NCI-H1436 (cell line): ENCODE measurements at places on chromosomes 4 and X.

- no peak for DNase-seq
Observed at GRCh38 chr4:142406499-142406835, 439.6 kb downstream of the INPP4B start.

- DNase-seq: no peak
Observed at GRCh38 chr4:17665346-17665745, 50.9 kb downstream of the MED28 start.

DNA sequence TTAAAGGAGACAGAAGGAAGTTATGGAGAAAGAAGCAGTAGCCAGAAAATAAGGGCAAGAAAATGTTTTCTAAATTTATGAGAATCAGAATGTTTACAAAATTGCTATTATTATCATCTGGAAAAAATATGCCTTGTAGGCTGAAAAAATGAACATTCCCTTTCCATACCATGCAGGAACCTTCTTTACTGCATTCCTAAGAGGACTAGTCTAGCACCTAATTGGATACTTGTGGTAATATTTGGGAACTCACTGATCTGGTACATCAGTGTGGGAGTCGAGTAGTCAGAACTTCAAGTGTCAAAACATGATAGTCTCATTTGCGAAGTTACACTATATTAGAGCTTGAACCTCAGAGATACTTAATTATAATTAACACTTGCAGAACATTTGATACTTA lies 51.9 kb downstream of the TET2 start:
- no peak for DNase-seq

- DNase-seq: no peak
Observed at GRCh38 chrX:43589735-43590134, 66.4 kb upstream of the MAOA start.

GRCh38 chrX:26203561-26203960 lies 11.3 kb downstream of the MAGEB6 start:
- no peak for DNase-seq

DNA sequence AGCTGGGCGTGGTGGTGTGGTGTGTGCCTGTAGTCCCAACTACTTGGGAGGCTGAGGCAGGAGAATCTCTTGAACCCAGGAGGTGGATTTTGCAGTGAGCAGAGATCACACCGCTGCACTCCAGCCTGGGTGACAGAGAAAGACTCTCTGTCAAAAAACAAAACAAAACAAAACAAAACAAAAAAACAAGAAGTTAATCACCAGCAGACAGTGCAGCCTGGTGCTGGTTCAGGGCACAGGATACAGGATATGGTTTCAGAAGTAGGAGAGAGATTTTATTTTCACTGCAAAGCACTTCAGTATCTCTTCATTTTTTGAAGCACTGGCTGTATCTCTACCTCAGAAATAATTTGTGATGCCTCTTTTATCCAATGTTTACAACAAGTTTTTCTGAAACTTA lies 1222.9 kb upstream of the PRKX start:
- no peak for DNase-seq

DNA sequence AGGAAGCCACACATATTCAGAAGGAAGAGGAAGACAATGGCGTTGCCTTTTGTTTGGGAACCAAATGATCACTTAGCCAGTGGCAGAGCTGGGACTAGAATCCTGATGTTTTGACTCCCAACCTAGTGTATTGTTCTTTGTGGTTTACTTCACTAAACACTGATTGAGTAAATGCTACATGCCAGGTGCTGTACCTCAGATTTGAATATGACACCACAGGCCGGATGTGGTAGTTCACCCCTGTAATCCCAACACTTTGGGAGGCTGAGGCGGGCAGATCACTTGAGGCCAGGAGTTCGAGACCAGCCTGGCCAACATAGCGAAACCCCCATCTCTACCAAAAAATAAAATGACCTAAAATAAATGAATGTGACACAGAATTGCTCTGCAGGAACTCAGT lies 8.4 kb downstream of the NDUFA1 start:
- no peak for DNase-seq

DNA sequence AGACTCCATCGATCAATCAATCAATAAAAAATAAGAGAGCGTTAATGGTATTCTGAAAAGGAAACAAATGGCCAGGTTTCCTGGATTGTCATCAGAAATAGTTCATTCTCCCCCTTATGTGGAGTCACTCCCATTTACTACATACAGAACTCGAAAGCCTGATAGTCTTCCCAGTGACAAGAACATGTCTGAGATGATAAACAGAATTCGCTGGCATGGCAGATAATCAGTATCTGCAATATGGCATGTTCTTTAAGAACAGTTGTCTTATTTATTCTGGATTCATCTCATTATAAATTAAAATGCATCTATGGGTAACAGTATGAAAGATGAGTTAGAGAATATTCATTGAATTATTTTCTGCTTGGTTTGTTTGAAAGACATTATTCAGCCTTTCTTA lies 61.4 kb downstream of the LRP2BP start:
- DNase-seq: no peak

DNA sequence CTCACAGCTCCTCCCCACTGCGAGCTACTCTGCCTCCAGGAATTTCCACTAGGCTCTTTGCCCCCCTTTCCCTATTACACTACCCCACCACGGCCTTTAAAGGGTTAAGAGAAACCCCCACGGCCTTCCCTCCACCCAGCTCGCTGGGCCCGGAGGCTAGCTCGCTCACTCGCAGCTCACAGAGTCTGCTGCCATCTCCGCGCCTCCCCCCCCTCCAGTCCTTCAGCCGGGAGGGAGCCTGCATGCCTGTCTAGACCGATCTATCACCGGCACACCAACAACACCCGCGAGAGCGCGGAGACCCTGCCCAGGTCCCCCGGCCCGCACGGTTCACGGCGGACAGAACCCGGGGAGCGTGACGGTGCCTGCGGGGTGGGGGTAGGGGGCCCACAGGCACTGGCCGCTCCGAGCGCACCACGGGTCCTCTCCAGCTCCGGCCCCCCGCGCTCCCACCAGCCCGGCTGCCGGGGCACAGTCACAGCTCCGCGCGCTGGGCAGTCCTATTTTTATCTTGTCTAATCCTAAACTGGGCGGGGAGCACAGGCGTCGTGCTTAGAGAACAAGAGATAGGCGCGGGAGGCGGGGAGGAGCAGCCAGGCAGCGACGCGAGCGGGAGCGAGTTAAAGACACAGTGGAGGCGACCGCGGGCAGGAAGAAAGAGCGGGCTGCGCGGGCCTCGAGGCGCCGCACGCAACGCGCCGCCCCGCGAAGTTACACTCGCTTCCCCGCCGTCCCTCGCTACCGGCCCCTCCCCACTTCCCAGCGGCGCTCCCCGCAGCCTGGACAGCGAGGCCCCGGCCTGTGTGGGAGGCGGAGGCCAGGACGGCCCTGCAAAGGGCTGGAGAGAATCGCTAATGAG lies 3.5 kb downstream of the BCOR start:
- DNase-seq: no peak

DNA sequence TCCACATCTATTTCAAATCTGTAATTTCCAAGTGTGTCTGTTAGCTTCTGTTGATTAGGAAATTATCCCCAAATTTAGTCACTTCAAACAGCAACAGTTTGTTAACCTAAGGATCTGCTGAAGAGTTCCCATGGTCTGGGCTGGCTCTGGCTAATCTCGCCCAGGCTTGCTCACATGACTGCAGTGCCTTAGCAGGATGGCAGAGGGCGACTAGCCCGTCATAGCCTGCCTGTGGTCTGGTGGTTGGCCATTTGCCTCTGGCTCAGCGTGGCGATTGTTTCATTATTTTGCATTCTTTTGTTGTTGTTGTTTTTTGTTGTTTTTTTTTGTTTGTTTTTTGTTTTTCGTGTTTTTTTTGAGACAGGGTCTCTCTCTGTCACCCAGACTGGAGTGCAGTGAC lies 264.0 kb downstream of the TRIML1 start:
- DNase-seq: no peak

GRCh38 chr4:5118994-5119835 lies 67.9 kb downstream of the STK32B start:
- no peak for DNase-seq

DNA sequence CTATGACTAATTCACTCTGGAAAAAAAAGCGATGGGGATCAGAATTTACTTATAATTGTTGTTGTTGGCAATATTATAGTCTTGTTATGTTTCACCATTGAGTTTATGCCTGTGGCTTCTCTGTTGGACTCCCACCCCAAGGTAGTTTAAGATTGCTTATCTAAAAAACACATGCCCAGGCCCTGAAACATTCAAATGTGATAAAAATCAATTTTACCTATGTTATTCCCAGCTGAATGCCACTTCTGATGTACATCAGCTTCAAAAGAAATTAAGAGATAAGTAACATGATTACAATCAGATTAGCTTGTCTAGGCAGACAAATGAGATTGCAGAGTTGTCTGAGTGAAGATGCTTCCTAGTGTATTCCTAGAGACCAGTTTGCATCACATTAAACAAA lies 484.7 kb downstream of the PCDH7 start:
- no peak for DNase-seq

DNA sequence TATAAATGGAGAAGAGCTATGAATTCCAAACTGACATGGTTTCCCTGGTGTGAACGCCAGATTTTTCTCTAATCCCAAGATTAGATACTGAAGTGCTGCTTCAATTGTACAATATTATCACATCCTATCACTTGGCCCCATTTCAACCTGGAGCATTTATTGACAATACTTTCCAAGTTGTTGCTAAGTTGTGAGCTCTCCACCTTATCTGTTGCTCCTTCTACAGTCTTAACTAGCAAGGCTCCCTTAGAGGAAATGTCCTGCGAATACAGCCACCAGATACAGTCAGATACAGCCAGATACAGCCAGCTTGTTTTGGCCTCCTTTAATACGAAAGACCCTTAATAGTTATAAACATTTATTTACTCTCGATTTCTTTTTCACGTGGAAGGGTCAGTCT lies 466.3 kb upstream of the FAM241A start:
- no peak for DNase-seq
